A549 treated with CORT108297 at 1 μM for 4 hours (cell line): ENCODE measurements at places on chromosomes 5 and 9. TPM values are rescaled to one million over a fixed set of nuclear protein-coding genes. Genes with fewer than 3 reads are reported as not detected.

IFNK gene
- total RNA-seq, result not detected in 5 replicates

FAM200C gene
- total RNA-seq, result 1.9 to 2.6 TPM (median 2.4 TPM) in 5 replicates

SH3GL2 gene
- total RNA-seq, result 0.03 to 0.20 TPM (median 0.09 TPM) in 5 replicates

NUTM2G gene
- 0.03 TPM in 1 of 5 replicates, not detected in the others for total RNA-seq

ARHGEF39 gene
- 13.1 to 20.9 TPM (median 19.3 TPM) in 5 replicates for total RNA-seq

PLPP7 gene
- 0.07 to 0.08 TPM in 2 of 5 replicates, not detected in the others for total RNA-seq

WDR31 gene
- total RNA-seq, result 0.95 to 1.4 TPM (median 1.1 TPM) in 5 replicates

TARS1 gene
- 130 to 186 TPM (median 141 TPM) in 5 replicates for total RNA-seq

AGXT2 gene
- total RNA-seq, result not detected in 5 replicates

OR1L6 gene
- not detected in 5 replicates for total RNA-seq

PCDHGA6 gene
- 0.13 to 0.27 TPM (median 0.22 TPM) in 5 replicates for total RNA-seq

HABP4 gene
- 14.6 to 17.3 TPM (median 15.3 TPM) in 5 replicates for total RNA-seq

FIBCD1 gene
- 6.5 to 15.1 TPM (median 12.4 TPM) in 5 replicates for total RNA-seq
